ENCODE measurements at places on chromosomes 13 and 19.

DNA sequence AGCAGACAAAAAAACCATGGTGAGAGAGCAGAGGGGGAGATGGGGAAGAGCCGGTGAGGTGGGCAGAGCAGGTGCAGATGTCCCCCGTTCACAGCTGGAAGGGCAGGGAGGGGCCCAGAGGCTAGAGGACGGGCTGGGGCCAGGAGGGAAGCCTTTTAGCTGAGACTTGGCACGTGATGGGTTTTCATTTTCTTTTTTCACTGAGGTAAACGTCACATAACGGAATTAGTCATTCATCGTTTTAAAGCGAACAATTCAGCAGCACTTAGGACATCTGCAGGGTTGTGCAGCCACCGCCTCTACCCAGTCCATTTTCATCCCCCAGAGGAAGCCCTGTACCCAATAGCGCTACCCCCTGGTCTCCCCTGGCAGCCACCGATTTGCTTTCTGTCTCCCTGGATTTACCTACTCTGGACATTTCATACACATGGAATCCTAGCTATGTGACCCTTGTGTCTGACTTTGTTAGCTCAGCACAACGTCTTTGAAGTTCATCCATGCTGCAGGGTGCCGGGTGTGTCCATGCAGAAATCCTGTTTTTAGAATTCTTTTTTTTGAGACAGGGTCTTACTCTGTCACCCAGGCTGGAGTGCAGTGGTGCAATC, 16.0 kb upstream of the EMC10 start:
- DNase-seq, result peak; percentile 23

- DNase-seq, result no peak
Measured at GRCh38 chr19:36210497-36210896, 4.0 kb downstream of the ZNF565 start.

DNA sequence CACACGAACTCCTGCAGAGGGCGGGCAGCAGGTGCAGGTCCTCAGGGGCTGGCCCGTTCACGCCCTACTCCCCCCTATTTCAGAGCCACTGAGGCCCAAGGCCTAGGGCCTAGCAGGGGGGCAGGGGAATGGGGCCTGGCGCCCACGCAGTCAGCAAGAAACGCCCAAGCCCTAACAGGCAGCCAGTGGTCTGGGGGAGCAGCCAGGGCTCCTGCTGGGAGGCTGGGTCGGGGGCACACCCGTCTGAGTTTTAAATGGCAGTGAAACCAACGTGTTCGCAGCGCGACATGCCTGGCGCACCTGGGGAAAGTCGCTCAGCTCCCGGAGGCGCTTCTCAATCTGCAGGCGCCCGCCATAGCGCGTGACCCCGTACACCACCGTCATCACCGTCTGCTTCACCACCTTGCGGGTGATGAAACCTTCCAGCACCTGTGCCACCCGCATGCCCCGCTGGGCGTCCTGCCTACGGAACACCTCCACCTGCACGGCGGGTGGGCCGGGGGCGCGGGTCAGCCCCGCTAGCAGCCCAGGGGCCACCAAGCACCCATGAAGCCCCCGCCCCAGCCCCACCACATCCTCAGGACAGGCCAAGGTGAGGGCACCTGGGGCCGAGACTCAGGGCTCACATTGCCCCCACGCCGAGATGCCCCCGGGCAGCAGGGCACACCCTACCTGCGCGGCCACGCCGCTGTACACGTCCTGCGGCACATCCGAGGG, 13.9 kb downstream of the POLRMT start:
- no peak for DNase-seq

DNA sequence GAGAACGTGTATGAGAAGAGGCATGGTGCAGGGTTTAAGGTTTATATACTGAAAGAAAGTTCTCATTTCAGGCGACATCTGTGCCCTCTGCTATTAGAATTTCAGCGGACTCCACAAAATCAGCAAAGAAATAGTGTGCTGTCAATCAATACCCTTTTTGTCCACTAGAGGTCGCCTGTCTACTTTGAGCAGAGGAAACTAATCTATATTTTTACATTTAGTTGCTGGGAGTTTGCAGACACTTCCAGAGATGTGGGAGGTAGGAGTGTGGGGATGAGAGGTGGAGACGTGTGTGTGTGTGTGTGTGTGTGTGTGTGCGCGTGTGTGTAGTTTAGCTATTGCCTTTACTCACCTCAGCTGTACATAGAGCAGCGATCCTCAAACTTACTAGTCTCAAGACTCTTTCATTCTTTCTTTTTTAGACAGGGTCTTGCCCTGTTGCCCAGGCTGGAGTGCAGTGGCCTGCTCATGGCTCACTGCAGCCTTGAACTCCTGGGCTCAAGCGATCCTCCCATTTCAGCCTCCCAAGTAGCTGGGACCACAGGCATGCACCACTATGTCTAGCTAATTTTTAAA, 9.7 kb downstream of the INAFM1 start:
- peak; percentile 52 for DNase-seq

GRCh38 chr13:56198350-56198749, 942.4 kb upstream of the PRR20A start:
- no peak for DNase-seq

GRCh38 chr13:80259159-80259558, 81.8 kb downstream of the SPRY2 start:
- no peak for DNase-seq

DNA sequence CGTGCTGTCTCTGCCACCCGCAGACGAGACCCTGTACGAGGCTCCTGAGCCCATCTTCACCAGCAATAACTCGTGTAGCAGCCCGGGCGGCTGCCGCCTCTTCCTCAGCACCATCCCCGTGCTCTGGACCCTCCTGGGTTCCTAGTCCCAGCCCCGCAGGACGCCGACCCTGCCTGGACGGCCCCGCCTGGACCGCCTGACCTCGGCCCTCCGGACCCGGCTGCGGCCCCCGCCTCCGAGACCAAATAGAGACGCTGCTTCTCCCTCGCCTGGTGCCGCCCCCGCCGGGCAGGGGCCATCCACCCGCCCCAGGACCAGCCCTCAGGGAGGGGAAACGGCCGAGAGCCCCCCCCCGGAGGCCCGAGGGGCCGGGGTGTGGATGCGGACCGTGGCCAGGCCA, 14.1 kb downstream of the EFNA2 start:
- no peak for DNase-seq

GRCh38 chr13:54989418-54989817, 1960.8 kb downstream of the OLFM4 start:
- DNase-seq, result no peak

- DNase-seq, result no peak
Measured at GRCh38 chr13:29577136-29578051, 18.1 kb downstream of the SLC7A1 start.

DNA sequence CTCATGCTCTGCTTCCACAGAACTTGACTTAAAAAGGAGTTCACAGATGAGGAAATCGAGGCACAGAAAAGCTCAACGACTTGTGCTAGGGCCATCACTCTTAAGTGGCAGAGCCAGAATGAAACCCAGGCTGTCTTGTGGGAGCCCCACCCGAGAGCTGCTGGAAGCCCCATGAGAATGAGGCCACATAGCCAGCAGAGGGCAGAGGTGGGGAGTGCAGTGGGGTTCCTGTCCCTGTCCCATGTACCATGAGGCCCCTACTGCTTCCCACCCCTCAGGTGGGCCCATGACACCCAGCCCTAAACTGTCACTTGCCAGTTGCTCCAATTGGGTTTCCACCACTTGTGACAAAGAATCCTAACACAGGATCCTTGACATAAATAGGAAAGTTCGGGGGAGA, 175.9 kb downstream of the IRS2 start:
- DNase-seq, result peak; percentile 35

GRCh38 chr13:33797622-33798021, 20.3 kb upstream of the RFC3 start:
- peak; percentile 49 for DNase-seq

GRCh38 chr13:92719868-92720267, 506.7 kb upstream of the GPC6 start:
- DNase-seq, result no peak

GRCh38 chr19:39342647-39343305, 555 bp downstream of the SAMD4B start:
- no peak for DNase-seq

DNA sequence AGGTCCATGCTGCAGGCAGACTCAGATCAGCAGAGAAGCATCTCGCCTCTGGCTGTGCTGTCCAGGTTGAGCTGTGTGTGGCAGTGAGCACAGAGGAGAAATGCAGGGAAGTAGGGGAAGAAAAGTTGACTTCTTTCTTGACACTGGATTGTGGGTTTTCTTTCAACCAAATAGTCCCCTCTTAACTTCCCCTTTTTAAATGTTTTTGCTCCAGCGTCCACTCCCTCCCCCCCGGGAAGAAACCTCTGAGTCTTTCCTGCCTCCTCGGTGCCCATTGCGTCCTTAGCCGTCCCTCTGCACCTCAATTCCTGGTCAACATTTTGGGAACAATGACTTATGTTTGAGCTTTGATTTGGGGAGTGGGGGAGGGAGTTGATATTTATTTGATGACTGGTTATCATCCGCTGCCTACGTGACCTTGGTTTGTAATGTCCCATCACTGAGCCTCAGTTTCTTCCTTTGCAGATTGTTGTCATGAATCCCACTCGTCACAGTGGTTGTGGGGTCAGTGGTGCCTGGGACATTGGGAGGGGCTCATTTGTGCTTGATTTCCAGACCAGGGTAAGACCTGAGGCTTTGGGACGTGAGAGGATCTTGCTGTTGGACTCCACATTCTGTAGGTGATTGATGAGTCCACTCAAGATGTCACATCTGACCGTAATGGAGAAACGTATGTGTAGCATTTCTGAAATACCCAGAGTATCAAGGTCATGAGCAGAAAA, at the start of gene LILRB2:
Gene LILRB2 (minus strand): TSS at position 104 of the 722 bp plus-strand sequence. CDS start 614 bp downstream, outside the sequence.
- DNase-seq, result peak; percentile 73

DNA sequence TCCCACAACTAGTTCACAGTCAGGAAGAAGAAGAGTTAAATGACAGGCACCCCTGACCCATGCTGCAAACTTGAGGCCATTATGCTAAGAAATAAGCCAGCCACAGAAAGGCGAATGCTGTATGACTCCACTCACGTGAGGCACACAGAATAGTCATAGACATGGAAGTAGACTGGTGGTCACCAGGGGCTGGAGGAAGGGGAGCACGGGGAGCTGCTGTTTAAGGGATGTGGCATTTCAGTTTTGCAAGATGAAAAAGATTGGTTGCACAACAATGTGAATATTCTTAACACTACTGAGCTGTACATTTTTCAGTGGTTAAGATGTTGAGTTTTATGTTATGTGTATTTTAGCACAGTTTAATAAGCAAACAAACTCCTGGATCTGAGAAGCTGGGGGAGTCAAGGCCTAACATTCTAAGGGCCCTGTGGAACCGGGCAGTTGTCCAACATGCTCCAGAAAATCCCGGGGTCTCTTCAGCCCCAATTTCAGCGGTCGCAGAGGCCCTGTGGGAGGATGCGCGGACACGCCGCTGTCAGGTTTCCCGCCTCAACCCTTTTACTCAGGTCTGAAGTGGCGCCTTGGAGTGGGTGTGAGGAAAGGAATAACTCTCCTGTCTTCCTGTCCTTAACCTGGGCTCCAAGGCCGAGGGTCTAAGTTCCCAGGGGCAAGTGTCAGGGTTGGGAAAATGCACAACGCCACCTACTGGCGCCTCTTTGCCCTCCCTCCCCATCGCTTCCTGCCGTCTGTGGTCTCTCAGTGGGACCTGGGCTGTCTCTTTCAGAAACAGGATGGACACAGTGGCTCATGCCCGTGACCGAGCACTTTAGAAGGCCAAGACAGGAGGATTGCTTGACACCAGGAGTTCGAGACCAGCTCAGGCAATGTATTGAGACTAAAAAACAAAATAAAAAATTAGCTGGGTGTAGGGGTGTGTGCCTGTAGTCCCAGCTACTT, 4.4 kb upstream of the TMEM272 start:
- peak; percentile 54 for DNase-seq

DNA sequence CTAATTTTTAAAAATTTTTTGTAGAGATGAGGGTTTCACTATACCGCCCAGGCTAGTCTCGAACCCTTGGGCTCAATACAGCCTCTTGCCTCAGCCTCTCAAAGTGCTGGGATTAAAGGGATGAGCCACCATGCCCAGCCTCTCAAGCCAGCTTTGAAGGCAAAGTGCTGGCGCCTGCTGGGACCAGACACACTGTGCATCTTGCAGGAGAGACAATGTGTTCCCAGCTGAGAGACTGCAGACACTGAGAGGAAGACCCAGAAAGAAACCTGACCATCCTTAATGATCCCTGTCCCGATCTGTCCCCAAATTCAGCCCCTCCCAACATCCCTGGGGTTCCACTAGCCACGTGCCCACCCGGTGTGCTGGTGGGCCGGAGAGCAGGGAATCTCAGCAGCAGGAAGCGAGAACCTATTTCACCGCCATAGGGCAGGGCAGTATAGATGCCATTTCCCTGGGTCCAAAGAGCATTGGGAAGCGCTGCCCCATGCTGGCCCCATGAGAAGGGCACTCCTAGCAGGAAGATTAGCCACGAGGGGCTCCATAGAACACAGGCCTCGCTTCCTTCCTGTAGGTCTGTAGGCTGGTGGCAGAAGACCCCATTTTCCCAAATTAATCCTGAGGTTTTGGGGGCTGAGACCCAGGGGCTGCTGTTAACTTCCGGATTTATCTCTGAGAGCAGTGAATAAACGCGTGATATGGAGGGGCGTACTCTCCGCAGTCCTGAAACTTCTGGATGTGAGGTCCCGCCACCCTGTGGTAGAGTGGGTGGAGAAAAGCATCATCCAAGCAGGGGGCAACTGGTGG, 968 bp downstream of the RAVER1 start:
- DNase-seq, result no peak

DNA sequence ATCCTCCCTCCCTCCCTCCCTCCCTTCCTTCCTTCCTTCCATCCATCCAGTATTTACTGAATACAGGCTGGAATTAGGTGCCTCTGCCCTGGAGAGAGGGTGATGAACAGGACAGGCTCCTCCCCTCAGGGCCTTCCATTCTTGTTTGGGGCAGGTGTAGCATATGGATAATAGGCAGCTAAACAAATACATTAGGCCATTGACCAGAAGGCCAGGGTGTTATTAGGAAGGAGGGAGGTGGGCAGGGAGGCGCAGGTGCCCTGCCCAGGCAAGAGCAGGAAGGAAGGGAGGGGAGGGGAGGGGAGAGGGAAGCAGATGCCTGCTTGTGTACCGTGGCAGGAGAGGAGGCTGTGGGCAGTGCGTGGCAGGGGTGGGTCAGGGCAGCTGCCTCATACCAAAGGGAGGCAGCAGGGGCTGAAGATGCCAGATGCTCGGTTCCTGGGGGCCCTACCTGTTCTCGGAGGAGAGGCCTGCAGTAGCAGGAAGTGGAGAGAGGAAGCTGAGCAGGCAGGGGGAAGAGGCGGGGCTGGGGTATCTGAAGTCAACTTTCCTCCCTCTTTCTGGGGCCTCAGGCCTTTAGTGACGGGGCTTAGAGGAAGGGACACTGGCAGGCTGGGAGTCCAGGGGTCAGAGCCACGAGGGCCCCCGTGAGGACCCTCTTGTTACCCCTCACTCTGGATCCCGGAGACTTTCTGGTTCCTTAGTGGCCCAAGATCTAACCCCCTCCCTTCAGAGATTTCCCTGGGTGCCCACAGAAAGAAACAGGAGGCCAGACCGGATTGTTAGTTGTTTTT, at the start of gene RINL:
Gene RINL (minus strand): TSS at position 495 of the 794 bp plus-strand sequence. CDS start 1,533 bp downstream, outside the sequence.
- peak; percentile 58 for DNase-seq

- DNase-seq, result no peak
Measured at GRCh38 chr13:112348642-112349345, 27.4 kb upstream of the SPACA7 start.

DNA sequence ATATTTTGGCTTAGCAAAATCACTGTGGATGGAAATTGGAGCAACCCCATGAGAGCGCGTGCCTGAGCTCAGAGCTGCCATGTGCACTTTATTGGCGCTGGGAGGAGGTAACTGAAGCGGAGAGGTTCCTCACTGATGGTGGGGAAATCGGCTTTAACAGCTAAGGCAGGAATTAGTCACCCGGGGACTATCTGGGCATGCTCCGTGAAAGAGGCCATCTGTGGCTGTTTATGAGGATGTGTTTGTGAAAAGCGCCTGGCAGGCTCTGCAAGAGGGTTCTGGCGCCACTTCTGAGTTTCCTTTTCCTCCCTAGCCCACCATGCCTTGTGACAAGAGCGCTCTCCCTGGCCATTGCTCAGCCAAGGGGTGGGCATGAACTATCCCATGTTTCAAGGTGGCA, 815.6 kb downstream of the UQCRFS1 start:
- DNase-seq, result no peak

Data from CD14-positive monocyte (primary cell).